ENCODE measurements at places on chromosomes 3 and 15.

DNA sequence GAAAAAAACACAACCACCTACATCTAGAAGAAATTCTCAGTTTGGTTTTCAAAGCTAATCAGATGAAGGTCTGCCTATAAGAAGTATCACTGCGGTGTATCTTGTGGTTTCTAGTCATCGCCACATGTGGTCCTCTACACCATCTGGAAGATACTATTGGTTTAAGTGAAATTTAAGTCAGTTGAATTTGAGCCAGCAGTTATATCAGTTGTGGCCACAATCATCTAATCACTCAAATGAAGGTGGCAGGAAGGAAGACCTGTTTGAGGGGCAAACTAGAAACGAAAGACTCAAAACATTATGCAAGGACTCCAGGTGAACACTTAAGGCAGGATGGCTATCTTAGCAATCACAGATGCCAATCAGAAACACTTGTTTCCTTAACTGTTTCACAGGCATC lies 48.7 kb downstream of the ETV5 start:
- no peak for DNase-seq

- no peak for DNase-seq
Observed at GRCh38 chr3:17033516-17034168, 148.9 kb downstream of the PLCL2 start.

GRCh38 chr3:136042608-136043221 lies 77.2 kb downstream of the PPP2R3A start:
- peak; percentile 80 for DNase-seq

- no peak for DNase-seq
Observed at GRCh38 chr3:182711261-182711683, 82.0 kb upstream of the ATP11B start.

- no peak for DNase-seq
Observed at GRCh38 chr3:133821767-133822638, 16.4 kb downstream of the SRPRB start.

DNA sequence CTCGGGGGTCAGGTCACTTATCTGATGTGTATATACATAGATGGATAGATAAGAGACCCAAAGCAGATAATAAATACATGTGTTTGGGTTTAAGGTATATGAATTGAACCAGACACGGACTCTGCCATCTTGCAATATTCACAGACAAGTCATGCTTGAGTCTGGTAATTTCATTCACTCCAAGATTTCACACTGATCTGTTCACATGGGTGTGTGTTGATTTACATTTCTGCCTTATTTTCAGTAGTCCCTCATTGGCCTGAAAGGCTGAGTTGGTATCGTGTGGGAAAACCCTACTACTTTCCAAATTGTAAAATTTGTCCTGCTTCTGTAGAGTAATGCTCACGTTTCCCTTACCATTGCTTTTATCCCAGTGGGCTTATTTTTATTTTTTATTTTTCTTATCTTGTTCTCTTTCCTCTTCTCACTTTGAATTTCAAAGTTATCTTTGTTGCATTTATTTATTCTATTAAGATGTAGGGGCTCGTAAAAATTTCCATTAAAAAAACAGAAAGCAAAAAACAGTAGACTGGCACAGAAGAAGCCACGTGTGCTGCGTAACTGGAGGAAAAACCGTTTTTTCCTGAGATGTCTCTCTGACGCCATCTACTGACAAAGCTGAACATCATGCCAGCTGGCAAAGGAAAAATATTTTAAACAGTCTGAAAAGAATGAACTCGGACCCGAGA lies 10.8 kb upstream of the MFSD1 start:
- peak; percentile 88 for DNase-seq
